T follicular helper cell (primary cell): ENCODE measurements at places on chromosomes 12 and 14.
A peak's percentile ranks its signal among the peaks of the same experiment; 100 is the strongest.

- DNase-seq, result peak; percentile 77
Measured at GRCh38 chr12:121712461-121713256, at the start of gene TMEM120B. TSS of gene TMEM120B (plus strand) at chr12:121712752. CDS start at chr12:121712896, 144 bp downstream.

DNA sequence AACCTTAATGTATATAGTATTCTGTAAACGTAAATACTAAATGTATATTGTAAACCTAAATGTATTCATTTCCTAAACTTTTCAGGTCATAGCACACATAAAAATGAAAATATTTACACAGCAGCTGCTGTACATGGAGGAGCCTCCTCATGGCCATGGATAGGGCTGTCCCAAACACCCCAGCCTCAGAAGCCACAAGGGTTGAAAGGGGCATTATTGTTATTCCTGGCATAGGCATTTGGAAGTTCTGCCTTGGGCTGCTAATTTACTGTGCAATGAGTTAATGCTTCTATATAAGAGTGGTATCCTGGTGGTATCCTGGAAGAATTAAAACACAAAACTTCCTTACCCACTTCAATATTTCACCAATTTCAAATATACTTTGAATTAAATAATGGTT lies 159.4 kb downstream of the SLC5A8 start:
- DNase-seq, result no peak

DNA sequence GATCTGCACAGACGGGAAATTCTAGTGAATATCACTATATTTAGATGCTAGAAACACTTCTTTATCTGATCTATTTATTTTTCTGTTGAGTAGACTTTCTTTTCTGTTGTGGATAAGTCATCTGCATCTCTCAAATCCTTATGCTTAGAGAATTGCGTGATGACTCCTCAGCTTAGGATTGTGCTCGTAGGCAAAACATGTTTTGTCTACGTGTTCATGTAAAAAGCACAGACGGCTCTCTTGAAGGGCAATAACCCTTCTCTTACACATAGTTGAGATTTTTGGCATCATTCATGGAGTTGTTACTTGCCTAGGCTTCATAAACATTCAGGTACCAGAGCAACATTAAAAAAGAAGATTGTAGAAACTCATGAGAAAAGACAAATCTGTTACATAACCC lies 18.6 kb downstream of the PPFIBP1 start:
- DNase-seq, result no peak

DNA sequence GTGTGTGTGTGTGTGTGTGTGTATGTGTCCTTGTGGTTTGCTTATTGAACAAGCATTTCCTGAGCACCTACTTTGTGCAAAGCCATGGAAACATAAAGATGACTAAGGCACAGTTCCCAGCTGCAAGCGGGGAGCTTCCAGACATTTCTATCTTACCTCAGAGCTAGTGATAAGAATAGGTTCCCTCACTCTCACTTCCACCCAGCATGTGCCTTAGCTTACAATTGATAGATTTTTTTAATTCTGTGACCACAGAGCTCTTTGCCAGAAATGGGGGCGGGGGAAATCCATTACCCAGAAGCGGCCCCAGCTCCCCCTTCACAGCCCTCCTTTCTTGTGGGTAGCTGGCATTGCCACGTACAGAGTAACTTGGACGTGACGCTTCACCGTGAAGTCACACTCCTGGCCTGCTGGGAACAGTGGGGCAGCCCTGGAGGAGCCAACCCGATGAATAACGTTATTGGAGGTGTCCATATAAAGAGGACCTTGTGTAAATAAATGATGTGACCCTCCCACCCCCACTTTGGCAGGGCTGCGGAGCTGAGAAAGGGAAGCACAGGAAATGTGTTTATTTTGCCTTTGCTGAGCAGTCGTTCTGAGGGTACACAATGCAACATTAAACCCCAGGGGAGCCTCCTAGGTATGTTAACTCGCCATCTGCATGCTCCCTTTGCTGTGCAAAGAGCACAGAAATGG lies 238.9 kb downstream of the CHST11 start:
- peak; percentile 61 for DNase-seq

- no peak for DNase-seq
Measured at GRCh38 chr12:103697971-103698751, 111.1 kb downstream of the STAB2 start.

DNA sequence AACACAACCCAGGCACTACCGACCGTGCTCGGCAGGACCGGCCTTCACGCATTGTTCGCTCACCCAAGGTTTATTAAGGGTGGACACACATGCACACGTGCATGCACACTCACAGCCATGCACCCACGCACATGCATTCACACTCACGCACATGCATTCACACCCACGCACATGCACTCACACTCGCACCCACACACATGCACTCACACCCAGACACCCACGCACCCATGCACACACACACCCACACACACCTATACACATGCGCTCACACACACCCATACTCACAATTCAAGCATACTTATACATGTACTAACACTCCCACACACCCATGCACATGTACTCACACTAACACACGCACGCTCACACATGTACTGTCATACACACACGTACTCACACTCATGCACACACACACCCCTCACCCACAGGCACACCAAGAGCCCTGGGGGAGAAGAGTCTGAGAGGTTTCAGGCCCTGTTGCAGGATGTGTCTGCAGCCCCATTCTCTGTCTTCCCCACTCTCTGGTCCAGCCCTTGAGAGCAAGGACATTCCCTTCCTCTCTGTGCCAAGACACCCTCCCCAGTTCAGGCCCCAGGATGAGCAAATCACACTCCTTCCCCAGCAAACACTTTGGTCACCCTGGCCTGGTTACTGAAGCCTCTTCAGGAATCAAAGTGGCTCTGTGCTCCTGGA lies 49.4 kb upstream of the BCL11B start:
- no peak for DNase-seq
